Stimulated activated CD8-positive, alpha-beta memory T cell treated with anti-CD3 and anti-CD28 coated beads, Interleukin-7, amount 100 ng/mL, for 1 hour (primary cell): ENCODE measurements at places on chromosomes 7 and 10.

DNA sequence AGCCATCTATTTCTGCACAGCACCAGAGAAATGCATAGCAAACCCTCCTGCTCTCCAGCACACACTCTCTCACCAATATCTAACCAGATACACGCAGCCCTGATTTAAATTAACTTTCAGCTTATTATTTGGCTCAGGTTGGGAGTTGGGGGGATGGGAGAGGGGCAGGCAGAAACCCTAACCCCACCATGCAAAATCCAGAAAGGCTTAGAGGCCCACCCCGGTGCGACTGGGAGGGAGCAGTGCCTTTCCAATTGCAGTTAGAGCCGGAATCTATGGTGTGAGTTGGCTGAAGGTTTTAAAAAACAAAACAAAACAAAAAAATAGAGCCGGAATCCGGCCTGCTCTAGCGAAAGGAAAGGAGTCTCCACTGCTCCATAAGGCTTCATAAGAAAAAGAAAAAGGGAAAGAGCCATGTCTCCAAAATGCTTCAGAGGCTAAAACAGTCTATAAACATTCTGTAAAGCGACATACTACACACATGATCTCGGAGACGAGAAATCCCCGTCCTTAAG lies 2.9 kb downstream of the IGF2BP3 start:
- DNase-seq = no peak

DNA sequence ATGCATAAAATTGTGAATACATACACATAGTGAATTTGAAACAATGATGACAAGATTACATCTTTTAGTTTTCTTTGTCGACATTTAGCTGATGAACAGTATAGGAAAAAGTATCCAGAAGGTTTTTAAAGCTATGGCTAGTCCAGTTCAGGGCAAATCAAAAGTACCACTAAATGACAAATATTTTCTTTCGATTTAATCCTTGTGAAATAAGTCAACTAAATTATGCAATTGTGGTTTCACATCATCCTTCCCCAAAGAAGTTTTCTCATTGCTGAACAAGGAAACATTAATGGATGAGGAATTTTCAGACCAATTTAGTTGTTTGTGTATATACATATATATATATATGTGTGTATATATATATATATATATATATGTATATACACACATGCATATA lies 774.0 kb downstream of the DNAJB9 start:
- DNase-seq = no peak

- no peak for DNase-seq
These were observed 15.0 kb downstream of the PTN start for GRCh38 chr7:137328373-137329120.

DNA sequence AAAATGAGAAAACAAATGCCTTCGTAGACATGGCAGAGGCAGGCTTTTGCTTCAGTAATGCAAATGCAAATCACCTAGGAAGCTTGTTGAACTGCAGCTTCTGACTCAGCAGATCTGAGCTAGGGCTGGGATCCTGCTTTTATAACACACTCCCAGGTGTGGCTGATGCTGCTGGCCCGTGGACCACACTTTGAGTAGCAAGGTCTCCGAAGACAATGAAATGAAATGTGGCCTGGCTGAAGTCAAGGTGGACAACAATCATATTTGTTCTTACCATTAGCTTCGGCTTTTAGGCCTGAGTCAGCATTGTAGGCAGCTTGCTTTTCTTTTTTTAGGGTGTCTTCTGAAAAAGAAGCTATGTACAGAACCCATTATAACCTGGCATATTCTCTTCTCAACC lies 26.3 kb downstream of the COL17A1 start:
- DNase-seq = no peak

DNA sequence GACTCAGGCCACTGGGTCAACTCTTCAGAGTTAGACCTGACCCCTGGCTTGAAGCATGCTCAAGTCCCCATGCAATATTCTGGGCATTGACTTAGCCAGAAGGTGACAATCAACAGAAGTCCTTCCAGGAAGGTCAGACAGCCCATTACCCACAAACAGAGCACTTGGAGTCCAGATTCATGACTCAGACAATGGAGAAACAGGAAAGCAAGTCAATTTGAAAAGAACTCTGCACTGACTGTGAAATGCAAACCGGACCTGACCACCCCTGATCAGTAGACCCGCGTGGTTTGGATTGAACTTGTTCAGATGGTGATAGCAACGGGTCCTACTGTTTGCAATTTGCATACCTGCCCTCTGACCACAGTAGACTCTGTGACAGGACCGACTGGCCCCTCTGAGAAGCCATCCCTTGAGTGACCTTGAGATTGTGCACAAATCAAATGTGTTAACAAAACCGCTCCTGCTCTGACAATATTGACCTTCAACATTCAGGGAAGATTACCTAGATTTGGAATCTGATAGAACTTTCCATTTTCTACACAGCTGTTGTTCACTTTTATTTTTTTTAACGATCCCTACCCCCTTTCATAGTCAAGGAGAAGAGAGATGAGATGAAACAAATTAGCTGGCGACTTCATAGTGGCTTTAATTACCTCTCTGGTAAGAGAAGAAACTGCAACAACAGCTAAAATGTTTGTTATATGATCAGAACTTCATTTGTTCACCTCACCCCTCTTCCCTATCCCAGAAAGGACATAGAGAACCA lies 138.7 kb downstream of the NRP1 start:
- no peak for DNase-seq

- DNase-seq = no peak
These were observed 67.0 kb downstream of the IMMP2L start for GRCh38 chr7:111495173-111495810.

DNA sequence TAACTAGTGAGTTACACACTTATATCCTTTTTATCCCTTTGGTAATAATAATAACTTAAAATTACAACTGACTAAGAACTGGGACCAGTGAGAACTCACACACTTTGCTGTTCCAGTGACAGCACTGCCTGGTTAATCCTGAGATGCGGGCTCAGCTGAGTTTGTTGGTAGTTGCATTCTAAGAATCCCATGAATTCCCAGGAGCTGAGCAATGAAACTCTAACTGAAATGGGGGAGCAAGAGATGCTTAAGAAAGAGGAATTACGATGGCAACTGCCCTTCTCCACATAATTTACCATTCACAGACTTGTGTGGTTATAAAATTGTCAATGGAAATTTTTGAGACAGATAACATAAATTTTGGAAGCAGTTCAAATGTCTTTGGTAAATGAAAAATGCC lies 659.4 kb downstream of the MAGI2 start:
- no peak for DNase-seq
